CD4-positive, alpha-beta T cell (primary cell): ENCODE measurements at places on chromosomes 2 and 18. TPM values are rescaled to one million over a fixed set of nuclear protein-coding genes. Genes with fewer than 3 reads are reported as not detected.
A peak's percentile ranks its signal among the peaks of the same experiment; 100 is the strongest.

Gene CCT4
- 114 TPM for total RNA-seq

Gene PTPRM
- 21.7 TPM for total RNA-seq

Gene ITGA4
- 79.5 TPM for total RNA-seq

Gene PTPN2
- 49.4 TPM for total RNA-seq

Gene GPATCH11
- 4.0 TPM for total RNA-seq

Gene SPATA3
- total RNA-seq = not detected

Gene CYP26B1
- total RNA-seq = not detected

Gene COLEC12
- total RNA-seq = not detected

GRCh38 chr2:182667315-182667695, 48.8 kb upstream of the DNAJC10 start:
- H3K27ac ChIP-seq = no peak overlapping the region
- H3K4me1 ChIP-seq = no peaks in the 10 kb centered on the region
- DNase-seq = no peak
- no peaks in the 10 kb centered on the region for H3K27me3 ChIP-seq

DNA sequence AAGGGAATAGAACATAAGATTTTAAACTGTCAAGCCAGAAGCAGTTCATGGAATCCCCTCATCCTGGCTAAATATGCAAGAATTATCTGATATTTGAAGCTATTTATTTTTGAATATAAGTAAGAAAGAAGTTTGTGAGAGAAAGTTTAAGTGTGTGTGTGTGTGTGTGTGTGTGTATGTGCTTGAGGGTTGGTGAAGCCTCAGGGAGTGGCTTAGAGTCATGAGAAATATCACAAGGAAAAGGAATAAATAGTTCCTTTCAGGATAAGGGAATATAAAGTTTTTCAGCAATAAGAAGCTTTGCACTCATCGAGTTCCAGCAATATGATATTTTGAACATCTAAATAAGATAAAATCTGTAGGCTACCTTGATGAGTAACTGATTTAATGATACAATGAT, 359.6 kb downstream of the MEIS1 start:
- no peaks in the 10 kb centered on the region for H3K36me3 ChIP-seq
- H3K4me1 ChIP-seq = no peaks in the 10 kb centered on the region
- H3K4me3 ChIP-seq = no peak overlapping the region
- H3K27me3 ChIP-seq = no peaks in the 10 kb centered on the region
- H3K27ac ChIP-seq = no peak overlapping the region
- no peak for DNase-seq

GRCh38 chr2:61928826-61929461, 23.5 kb downstream of the COMMD1 start:
- DNase-seq = no peak
- no peak overlapping the region for H3K27ac ChIP-seq
- H3K4me1 ChIP-seq = no peaks in the 10 kb centered on the region

DNA sequence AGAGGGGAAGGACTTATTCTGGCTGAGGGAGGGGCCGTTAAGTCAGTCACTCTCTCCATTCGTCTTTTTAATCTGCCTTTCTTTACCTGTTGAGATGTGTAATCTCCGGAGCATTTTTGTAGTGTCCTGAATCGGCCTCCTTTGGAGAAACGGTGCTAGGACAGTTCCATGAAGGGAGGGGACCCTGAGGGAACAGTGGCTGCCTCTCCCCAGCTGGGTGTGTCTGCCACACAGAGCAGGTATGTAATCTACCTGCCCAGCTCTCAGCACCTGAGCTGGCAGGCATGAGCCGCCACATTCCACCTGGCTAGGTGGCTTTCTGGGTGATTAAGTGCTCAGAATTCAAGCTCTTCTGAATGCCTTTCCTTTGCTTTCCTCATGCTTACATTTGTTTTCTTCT, 131.2 kb downstream of the WDSUB1 start:
- H3K36me3 ChIP-seq = no peaks in the 10 kb centered on the region
- peaks cover 25% of the 10 kb centered on the region for H3K4me1 ChIP-seq
- no peak overlapping the region for H3K4me3 ChIP-seq
- no peaks in the 10 kb centered on the region for H3K27me3 ChIP-seq
- no peak overlapping the region for H3K27ac ChIP-seq

GRCh38 chr2:147989809-147990403, 30.6 kb downstream of the ORC4 start:
- DNase-seq = peak; percentile 44
- H3K27ac ChIP-seq = no peak overlapping the region
- no peak overlapping the region for H3K4me3 ChIP-seq
- no peaks in the 10 kb centered on the region for H3K4me1 ChIP-seq
- no peaks in the 10 kb centered on the region for H3K36me3 ChIP-seq

DNA sequence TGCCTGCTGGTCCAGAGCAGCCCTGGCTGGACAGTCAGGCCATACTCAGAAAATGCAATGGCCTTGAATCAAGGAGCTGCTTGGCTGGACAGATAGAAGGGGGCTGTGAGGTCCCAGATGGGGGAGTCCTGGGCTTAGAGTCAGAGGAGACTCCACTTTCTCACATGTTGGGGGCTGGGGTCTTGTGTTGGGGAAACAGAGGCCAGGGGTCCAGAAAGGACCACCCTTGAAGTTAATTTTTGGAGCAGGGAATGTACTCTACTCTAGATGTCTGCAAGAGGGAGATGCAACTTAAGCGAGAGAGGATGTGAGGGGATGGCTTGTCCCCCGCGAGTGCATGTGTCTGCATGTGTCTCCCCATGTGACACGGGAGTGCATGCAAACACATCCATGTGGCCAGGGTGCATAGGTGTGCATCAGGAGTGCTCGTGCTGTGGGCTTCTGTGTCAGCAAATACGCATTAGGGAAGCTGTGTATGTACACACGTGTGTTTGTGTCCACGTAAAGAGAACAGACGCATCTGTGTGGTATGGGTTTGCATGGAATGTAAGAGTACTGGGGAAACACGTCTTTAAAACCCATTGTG, 303.2 kb downstream of the MYCN start:
- no peaks in the 10 kb centered on the region for H3K4me1 ChIP-seq
- H3K36me3 ChIP-seq = no peaks in the 10 kb centered on the region
- H3K27me3 ChIP-seq = peaks cover 2% of the 10 kb centered on the region
- H3K4me3 ChIP-seq = no peak overlapping the region
- no peak for DNase-seq

DNA sequence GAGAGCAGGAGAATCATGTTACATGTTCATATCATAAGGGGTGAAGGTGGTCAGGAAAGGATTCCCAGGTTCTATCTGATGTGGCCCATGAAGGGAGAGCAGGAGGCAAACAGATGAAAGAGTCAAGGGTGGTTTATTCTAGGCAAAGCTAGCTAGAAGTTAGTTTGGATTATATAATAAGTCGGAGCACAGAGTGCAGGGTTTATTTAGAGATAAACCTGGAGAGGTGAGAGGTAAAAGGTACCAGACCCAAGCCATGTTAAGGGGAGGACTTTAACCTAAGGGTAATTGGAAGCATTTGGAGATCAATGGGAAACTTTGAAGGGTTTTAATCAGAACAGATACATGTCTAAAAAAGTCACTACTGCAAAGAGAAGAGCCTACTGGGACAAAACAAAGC, 69.2 kb upstream of the LRATD1 start:
- H3K36me3 ChIP-seq = no peaks in the 10 kb centered on the region
- H3K4me3 ChIP-seq = no peak overlapping the region
- H3K4me1 ChIP-seq = no peaks in the 10 kb centered on the region
- no peaks in the 10 kb centered on the region for H3K27me3 ChIP-seq

DNA sequence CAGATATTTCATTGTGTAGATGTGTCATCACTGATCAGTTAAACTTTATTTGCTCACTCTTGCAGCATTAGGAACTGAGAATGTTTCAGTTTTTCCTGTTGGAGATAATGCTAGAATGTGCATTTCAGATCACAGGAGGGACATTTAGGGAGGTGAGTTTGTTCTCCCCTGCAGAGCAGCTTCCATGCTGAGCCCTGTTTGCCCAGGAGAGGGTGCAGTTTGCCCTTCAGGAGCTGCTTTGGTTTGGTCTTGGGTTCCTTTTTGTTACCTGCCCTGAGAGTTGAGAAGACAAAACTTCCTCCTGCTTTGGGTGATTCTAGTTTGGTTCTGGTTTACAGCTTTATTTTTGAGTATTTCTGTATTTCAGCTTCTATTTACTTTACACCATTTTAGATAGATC, 49.9 kb downstream of the DGKD start:
- peaks cover 13% of the 10 kb centered on the region for H3K36me3 ChIP-seq
- H3K4me1 ChIP-seq = peaks cover 41% of the 10 kb centered on the region
- no peak overlapping the region for H3K4me3 ChIP-seq
- DNase-seq = peak; percentile 84
- H3K27ac ChIP-seq = no peak overlapping the region

DNA sequence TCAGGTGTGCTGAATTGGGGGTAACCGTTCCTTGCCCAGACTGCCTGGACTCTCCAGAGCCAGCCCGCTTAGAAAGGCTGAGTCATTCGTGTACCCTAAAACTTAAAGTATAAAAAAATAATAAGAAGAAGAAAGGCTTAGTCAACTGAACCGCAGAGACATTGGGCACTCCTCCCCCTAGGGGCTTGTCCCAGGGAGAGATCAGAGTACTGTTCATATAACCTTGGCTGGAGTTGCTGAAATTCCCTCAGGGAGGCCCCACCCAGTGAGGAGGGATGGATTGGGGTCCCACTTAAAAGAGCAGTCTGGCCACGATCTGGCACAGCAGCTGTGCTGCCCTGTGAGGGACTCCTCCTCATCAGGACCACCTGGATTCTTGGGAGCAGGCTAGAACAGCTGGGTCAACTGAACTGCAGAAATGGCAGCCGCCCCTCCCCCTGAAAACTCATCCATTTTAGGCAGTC, 37.2 kb downstream of the ANKRD12 start:
- peaks cover 44% of the 10 kb centered on the region for H3K4me1 ChIP-seq
- H3K36me3 ChIP-seq = peaks cover 4% of the 10 kb centered on the region
- no peak overlapping the region for H3K4me3 ChIP-seq
- no peak for DNase-seq
- H3K27me3 ChIP-seq = no peaks in the 10 kb centered on the region

- no peak overlapping the region for H3K4me3 ChIP-seq
- H3K36me3 ChIP-seq = no peaks in the 10 kb centered on the region
- DNase-seq = no peak
- H3K27me3 ChIP-seq = peaks cover 6% of the 10 kb centered on the region
- no peak overlapping the region for H3K27ac ChIP-seq
These were observed 257.6 kb upstream of the SALL3 start for GRCh38 chr18:78721981-78722380.

DNA sequence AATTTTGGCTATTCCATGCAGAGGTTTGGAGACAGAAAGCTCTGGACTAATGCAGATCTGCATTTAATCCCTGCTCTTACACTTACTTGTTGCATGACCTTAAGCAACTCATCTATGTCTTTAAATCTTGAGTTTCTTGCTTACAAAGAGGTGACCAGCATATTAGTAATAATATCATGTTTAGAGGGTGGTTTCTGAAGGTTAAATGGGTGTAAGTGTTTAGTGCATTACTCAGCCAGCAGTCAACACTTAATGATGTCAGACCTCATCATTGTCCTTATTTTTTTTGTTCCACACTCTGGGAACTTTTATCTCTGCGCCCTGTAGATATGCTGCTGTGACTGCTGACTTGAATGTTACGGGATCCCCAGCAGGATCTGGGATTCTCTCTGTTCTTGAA, 1.7 kb downstream of the IL1RL1 start:
- H3K27ac ChIP-seq = no peak overlapping the region
- no peak for DNase-seq
- no peaks in the 10 kb centered on the region for H3K27me3 ChIP-seq
- H3K36me3 ChIP-seq = no peaks in the 10 kb centered on the region
- H3K4me3 ChIP-seq = no peak overlapping the region

DNA sequence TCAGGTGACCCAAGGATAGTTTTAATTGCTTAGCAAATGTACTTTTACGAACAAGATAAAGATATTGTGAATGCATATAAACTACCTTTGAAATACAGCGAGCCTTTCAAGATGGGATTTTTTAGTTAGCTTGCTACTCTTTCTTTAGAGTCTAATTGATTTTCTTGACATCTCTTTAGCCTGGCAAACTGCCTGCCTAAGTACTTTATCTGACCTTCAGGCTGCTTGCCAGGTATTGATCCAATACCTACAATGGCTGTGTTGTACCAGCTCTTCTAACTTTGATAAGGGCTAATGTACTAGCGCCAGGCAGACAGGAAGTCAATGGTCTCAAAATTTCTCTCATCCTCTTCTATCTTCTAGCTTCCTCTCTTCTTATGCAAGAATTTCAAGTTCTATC, 414.4 kb upstream of the ACVR2A start:
- H3K4me1 ChIP-seq = no peaks in the 10 kb centered on the region
- no peak overlapping the region for H3K27ac ChIP-seq
- no peaks in the 10 kb centered on the region for H3K36me3 ChIP-seq
- DNase-seq = no peak
- no peak overlapping the region for H3K4me3 ChIP-seq
- H3K27me3 ChIP-seq = no peaks in the 10 kb centered on the region

GRCh38 chr18:49400398-49401072, 59.9 kb downstream of the DYM start:
- H3K4me3 ChIP-seq = no peak overlapping the region
- H3K4me1 ChIP-seq = peaks cover 12% of the 10 kb centered on the region
- no peak for DNase-seq
- H3K27me3 ChIP-seq = no peaks in the 10 kb centered on the region
- H3K36me3 ChIP-seq = no peaks in the 10 kb centered on the region
- H3K27ac ChIP-seq = no peak overlapping the region

DNA sequence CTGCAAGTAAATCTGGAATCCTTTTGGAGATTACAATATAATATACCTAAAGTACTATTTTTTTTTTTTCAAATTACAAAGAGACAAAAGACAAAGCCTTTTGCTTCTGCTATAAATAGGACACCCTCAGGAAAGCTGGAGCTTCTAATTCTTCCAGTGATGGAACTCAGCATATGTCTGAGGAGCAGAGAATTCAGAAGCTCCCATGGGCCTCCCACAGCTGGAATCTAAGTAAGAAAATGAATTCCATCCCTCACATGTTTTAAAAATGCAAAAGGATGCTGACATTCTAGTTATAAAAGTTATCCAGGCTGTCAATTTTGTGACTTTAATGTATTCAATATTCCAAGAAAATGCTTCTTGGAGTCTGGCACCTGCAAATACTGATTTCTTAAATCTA, 571.3 kb upstream of the LRRTM4 start:
- no peaks in the 10 kb centered on the region for H3K4me1 ChIP-seq
- no peak for DNase-seq
- no peaks in the 10 kb centered on the region for H3K36me3 ChIP-seq
- H3K27ac ChIP-seq = no peak overlapping the region
- no peak overlapping the region for H3K4me3 ChIP-seq

DNA sequence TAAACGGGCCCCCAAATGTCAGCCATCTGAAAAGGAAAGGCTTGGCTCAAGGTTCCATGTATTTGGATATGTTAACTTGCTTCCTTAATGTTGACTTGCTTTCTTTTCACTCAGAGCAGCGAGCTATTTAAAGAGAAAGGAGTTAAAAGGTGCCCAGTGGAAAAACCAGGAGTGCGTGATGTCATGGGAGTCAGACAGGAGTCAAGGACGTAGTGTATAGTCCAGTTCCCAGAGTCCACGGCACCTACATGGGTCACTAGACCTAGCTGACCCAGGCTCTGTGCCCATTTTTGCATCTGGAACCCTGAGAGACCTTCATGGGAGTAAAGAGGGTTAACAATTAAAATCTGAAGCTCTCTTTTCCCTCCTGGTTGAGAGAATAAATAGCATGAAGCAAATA, 19.8 kb downstream of the SLC3A1 start:
- H3K36me3 ChIP-seq = no peaks in the 10 kb centered on the region
- no peak for DNase-seq
- H3K4me1 ChIP-seq = no peaks in the 10 kb centered on the region
- no peak overlapping the region for H3K27ac ChIP-seq
- H3K27me3 ChIP-seq = no peaks in the 10 kb centered on the region
